Astrocyte of the spinal cord (primary cell): ENCODE measurements at places on chromosomes 16 and 17.

GRCh38 chr17:36534840-36535668 lies at the start of the genes MYO19 and PIGW:
TSS of gene MYO19 (minus strand) at chr17:36534868. CDS start at chr17:36532538, 2,330 bp downstream.
TSS of gene PIGW (plus strand) at chr17:36534987. CDS start at chr17:36537102, 2,115 bp downstream.
- DNase-seq = peak; percentile 92

DNA sequence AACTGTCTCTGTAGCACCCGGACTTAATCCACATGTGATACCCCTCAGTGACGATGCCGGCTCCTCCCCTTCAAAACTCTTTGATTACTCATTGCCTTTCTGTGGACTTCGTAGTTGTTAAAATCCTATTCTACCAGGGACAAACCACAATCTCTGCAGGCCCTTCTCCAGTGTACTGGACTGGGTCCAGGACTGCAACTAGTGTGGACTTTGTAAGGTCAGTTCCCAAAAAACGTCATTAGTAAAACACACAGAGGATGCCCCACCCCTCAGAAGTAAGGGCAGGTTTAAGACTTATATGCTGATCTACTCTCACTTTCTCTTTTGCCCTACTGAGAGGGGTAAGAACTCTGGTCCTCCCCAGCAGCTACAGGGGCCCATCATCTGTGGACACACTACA lies 10.5 kb upstream of the NUDT7 start:
- DNase-seq = peak; percentile 63

DNA sequence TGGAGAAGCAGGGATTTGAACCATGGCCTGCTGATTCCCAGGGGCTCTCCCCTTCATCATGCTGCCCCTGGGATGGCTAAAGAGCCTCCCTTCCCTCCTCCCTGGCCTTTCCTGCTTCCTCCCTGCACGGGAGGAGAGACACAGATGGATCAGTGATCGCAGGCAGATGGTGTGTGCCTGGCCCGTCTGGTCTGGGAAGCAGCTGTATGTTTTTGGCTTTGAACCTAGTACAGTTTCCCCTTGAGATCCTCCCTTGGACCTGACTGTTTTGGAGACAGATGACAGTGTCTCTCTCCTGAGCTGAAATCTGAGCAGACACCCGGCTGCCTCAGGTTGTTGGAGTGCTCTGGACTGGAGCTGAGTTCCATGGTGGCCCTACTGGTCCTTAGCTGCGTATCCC lies 29.0 kb upstream of the ATP2C2 start:
- DNase-seq = no peak

DNA sequence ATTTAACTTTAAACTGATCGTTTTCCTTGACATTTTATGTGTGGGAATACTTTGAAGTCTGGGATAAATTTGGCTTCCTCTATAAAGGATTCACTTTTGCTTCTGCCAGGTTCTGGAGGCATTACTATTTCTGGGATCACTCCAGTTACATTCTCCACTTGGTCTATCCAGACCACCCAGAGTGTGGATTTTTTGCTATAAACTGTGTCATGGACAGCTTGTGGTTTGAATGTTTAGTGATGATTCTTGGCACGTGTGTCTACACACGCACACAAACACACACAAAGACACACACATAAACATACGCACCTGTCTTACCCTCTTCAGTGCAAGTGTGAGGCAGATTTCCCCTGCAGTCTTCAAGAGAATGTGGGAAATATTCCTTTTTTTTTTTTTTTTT lies 27.4 kb upstream of the MSI2 start:
- DNase-seq = no peak

- DNase-seq = no peak
These were observed 100.6 kb upstream of the PLCG2 start for GRCh38 chr16:81678326-81679095.

GRCh38 chr16:2152695-2153506 lies 2.7 kb upstream of the TRAF7 start:
- DNase-seq = peak; percentile 32

- DNase-seq = no peak
These were observed 160.9 kb downstream of the SLC39A11 start for GRCh38 chr17:72931635-72932034.
